Activated T-helper 2 cell treated with anti-CD3 and anti-CD28 coated beads, Interferon-gamma antibody, Interleukin-2, Interleukin-4, amounts not matched to agents 10 μg/mL and 5 μg/mL and 100 μg/mL, durations not matched to agents 14 hours and 24 hours and 36 hours (primary cell): ENCODE measurements at places on chromosomes 7 and 10.

GRCh38 chr7:112529521-112529920 lies 48.7 kb downstream of the LSMEM1 start:
- DNase-seq: no peak

GRCh38 chr7:116500078-116500853 lies 728 bp downstream of the CAV2 start:
- DNase-seq: peak; percentile 11

GRCh38 chr7:85162721-85163120 lies 24.1 kb downstream of the SEMA3D start:
- DNase-seq: no peak

DNA sequence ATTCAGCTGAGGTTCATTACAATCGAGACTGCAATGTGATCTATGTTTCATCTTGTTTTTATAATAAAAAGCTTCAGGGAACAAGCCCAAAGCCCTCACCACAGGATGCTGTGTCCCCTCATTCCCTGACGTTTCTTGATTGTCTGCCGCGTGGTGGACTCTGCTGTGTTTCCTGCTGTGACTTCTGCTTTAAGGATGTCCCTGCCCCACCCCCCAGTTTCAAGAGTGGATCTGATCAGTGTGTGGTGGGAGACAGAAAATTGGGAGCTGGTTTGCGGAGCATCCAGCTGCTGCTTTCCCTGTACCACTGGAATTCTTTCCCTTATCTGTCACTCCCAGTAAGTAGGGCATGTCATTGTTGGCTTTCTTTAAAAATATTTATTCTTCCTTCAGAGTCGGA lies 86.2 kb downstream of the CREM start:
- no peak for DNase-seq

GRCh38 chr7:124768525-124768924 lies 2.9 kb upstream of the GPR37 start:
- DNase-seq: no peak
